Osteoblast (primary cell): ENCODE measurements at places on chromosomes 13 and 19. TPM values are rescaled to one million over a fixed set of nuclear protein-coding genes. Genes with fewer than 3 reads are reported as not detected.

The SOX1 gene
- not detected in 2 replicates for total RNA-seq

DNA sequence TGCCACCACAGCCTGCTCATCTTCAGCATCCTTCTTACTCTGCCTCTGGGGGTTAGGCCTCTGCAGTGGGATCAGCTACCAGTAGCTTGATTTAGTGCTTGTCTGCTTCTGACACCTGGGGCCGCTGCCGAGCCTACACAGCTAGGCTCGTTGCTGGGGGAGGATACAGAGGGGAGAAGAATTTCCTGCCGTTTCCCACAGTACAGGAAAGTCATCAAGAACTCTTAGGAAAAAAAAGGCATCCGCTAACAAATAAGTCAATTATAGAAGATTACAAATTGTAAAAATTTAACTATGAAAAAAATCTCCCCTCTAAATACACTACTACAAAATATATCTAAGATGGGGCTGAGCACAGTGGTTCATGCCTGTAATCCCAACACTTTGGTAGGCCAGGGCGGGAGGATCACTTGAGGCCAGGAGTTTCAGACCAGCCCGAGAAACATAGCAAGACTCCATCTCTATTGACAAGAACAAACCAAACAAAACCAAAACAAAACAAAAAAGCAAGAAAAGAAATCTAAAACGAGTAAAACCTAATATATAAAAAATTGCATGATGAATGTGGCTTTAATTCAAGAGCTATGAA is 26.7 kb downstream of the LATS2 start:
- no peak for DNase-seq

The MVB12A gene
- 41.3 and 50.7 TPM in 2 replicates for total RNA-seq

DNA sequence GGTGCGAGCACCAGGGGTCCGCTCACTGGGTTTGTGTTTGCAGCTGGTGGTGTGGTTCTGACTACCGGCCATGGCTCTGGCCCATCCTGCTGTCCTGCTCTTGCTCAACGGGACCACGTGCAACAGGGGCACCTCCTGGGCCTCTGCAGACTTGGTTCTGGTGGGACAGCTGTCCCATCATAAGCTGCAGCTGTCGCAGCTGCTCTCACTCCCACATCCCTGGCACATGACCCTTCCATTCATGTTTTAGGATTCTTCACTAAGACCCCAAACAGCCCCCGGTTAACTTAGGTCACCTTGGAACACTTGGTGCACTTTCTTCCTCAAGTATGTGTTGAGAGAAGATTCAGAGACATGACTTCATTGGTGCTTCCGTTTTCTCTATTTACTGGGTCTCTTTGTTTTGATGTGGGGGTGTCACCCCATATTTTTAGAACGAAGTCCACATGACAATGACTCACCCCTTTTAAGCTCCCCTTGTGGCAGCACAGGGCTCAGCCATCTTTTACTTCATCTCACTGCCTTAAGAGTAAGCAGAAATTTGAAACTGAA is 68.4 kb upstream of the ARHGEF7 start:
- DNase-seq, result no peak

- DNase-seq, result peak; percentile 83
These were observed 46.2 kb downstream of the MYO9B start for GRCh38 chr19:17121736-17122293.

- no peak for DNase-seq
These were observed 321.1 kb downstream of the MYO16 start for GRCh38 chr13:108950333-108951010.

The ZFP28 gene
- total RNA-seq, result 7.6 and 7.7 TPM in 2 replicates

DNA sequence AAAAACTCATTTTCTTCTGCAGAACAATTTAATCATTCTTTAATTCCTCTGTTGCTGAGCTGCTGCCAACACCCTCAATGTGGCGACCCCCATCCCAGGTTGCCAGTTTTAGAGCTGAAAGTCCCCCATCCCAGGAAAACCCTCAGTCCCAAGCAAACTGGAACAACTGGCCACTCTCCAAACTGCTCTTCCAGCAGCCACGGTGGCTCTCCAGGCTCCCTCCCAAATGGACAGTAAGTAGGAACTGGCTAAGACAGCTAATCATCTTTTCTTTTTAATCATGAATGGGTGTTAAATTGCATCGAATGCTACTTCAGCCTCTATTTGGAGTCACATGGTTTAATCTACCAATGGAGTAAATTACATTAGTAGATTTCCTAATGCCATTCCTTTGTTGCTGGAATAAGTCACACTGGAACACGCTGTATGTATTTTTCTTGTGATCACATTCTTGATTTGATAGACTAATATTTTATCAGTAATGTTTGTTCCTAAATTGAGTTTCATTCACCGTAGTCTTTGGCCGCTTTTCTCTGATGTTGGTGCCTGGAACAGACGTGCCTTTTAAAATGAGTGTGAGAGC is 33.7 kb upstream of the VSTM2B start:
- no peak for DNase-seq

DNA sequence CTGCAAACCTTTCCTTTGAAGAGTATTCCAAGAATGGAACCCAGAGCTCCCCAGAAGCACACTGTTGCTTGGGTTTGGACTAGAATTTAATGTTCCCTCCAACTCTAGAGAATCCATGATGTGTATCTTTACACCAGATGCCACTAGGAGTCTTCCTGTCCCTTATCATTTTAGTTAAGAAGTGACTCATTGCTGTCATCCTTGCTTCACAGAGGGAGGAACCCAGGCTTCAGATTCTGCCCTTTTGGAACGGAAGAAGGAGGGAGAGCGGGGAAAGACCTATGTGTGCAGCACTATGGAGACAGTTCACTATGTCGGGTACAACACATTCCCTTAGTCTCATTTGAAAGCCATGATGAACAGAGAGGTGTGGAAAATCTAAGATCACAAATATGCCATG is 2.1 kb upstream of the ATP12A start:
- DNase-seq, result no peak

DNA sequence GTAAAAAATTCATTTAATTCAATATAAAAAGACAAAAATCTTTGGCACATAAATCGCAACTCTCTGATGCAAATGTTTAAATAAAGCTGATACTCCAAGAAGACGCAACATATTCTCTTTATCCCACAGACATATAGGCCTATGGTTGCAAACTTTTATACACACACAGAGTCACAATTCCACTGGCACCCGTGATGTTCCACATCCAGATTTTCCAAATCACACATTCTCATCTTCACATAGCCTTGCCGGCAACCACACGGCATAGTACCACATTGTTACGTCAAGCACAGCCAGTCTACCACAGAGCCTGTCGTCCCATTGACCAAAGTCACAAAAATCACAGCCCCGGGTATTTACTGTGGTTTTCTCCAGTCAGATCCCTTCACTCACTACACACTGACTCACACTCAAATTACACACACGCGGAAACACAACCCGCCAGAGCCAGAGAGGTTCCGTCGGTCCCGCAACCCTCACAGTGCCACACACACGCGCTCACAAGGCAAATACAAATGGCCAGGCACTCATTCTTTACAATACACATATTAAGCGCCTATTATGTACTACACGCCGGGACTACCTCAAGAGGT is 546 bp upstream of the ZNF546 start:
- DNase-seq, result peak; percentile 42

The PLK5 gene
- under 0.01 TPM in 1 of 2 replicates, not detected in the other for total RNA-seq

The AP2S1 gene
- 117 and 136 TPM in 2 replicates for total RNA-seq

The LRFN3 gene
- 4.4 and 6.9 TPM in 2 replicates for total RNA-seq

The WDR88 gene
- total RNA-seq, result not detected in 2 replicates

DNA sequence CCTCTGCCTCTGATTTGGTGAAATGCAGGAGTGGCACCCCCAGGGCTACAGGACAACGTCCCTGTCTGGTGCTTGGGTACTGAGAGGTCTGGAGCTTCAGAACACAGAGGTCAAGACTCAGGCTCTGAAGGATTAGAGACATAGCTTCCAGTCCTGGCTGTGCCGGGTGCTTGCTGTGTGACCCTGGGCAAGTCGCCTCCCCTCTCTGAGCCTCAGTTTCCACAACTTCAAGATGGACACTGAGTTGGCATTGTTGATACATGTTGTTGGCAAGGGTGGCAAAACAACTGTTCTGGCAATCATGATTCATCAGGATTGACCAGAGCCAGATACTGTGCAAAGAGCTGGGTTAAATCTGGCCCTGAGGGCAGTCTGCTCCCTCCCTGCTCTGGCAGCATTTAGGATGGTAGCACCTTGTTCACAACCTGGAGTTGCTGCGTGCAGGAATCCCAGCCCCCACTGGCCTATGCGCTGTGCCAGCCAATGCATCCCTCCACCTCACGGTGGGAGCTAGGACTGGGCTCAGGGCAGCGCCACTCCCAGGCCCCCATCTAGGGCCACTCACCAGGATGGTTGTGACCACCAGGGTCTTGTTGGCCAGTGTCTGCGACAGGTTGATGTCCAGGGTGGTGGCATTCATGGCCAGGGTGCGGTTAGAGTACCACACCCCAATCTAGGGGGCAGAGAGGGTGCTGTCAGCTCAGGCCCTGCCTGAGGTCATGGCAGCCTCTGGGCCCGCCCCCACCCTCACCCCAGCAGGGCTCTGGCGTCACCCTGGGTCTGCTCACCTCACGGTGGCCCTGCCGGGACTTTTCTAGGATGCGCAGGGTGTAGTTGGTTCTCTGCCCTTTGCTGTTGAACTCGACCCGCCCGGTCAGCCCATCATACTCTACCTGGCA is 16.7 kb downstream of the GRIK5 start:
- peak; percentile 41 for DNase-seq

- no peak for DNase-seq
These were observed 50.2 kb downstream of the CPAMD8 start for GRCh38 chr19:16976446-16976845.

- no peak for DNase-seq
These were observed 147.2 kb upstream of the VSTM2B start for GRCh38 chr19:29378543-29379080.
